AML-193 (cell line): ENCODE measurements at places on chromosomes 3 and 15.

- no peak for DNase-seq
Observed at GRCh38 chr3:15310491-15311370, 21.7 kb downstream of the SH3BP5 start.

GRCh38 chr15:99439524-99439835, 126.3 kb upstream of the MEF2A start:
- DNase-seq, result no peak

GRCh38 chr3:16587047-16587680, 18.1 kb downstream of the DAZL start:
- no peak for DNase-seq

DNA sequence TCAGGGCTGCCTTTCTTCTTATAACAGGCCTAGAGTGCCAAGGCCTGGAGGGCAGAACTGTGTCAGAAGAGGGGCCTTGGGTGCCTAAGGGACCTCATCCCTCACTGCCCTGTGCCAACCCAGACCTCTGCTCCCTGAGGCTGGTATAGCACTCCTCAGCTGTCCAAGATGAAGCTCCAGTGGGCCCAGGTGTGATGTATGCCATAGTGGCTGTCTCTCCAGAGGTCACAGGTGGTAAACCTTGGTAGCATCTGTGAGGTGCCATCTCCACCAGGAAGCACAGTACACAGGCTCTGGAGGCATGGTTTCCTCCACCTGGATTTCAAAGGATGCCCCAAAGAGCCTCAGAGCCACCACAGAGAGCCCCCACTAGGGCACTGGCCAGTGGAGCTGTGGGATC, 12.3 kb upstream of the KLHL40 start:
- DNase-seq, result no peak

- DNase-seq, result peak; percentile 78
Observed at GRCh38 chr3:153829606-153830170, 291.5 kb upstream of the ARHGEF26 start.

DNA sequence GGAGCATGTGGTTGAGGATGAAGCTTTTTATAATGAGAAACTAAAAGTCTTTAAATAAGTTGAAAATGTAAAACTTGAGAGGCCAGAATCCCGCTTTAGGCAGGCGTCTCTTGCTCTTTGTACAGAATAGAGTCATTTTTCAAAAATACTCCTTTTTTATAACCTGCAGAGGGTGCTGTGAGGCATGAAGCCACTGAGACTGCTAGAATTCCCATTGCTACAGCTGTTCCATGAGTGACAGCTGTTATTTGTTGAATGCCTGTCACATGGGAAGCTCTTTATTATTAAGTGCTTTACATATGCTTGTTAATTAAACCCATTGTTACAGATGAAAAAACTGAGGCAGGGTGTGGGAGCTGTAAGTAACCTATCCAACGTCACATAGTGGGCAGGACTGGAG, 18.5 kb downstream of the MINAR1 start:
- no peak for DNase-seq

- DNase-seq, result no peak
Observed at GRCh38 chr3:94162700-94163099, 99.8 kb downstream of the NSUN3 start.

DNA sequence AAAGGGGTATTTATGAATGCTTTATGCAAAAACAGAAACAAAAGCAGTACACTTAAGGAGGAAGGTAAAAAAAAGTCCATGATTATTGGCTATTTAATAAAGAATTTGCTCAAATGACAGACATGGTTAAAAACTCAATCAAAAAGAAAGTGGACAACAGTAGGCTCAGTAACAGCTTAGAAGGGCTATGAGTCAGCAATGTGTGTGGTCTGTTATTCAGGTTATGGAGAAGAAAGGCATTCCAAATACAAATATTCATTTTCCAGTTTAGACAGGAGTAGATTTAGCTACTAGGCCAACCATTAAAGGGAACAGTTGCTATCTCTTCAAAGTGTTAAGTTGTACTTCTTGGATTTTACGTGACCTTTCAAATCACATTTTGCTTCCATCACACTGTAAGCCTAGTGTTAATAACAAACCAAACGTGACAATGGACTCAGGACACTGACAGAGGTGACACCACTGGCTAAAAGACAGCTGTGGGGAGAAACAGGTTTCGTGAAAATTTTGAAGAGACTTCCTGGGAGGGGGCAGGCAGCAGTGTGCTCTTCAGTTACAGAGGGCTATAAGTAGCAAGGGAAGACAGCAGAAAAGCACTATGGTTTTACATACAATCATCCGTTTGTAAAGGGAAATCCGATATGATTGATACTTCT, 41.7 kb upstream of the MYO5C start:
- DNase-seq, result no peak

DNA sequence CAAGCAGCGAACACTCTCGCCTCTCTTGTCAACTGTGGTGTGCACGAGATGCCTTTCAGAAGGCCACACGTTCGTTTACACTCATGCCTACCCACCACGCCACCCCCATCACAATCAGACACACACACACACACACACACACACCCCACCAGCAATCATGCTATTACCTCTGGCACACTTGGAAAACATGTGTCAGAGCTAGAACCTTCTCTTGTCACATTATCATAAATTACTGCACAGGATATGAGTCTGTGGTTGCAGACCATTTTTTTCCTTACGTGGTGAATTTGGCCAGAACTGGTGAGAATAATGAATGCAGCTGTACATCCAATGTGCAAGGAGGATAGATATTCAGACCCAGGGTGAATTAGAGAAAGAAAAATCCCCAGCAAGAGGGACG, 52.4 kb downstream of the TRIM69 start:
- DNase-seq, result no peak

DNA sequence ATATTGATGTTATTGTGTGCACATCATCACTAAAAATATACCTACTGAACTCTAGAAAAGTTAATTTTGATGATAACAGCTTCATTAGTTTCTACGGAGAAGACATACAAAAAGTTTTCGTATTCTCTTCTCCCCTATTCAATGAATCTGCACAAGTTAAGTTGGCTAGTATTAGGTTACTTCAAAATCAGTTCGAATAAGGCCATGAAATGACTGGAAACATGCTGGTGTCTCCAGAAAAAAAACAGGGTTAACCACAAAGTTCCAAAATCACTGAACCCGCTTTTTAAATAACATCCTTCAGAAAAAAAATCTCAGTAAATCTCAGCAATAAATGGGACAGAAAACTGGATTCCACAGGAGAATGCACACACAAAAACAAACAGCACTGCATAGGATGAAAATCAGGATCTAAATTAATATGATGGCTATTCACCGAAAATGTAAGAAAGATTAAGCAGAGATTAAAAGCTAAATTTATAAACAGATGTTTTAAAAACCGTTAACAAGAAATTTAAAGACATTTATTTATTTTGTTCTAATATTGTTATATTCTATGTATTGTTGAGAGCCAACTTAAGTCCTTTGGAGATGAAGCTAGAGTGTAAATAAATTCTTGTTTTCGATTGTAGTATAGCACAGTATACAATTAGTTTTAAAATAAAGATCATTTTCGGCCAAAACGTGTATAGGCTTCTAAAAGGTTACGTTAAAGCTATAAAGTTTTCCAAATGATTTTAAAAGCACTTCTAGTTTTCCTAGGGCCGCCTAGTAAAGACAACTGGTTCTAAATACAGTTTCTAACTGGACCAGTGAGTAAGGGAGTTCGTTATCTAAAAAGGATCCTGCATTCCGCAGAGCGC, 1.0 kb downstream of the IGSF11 start:
- DNase-seq, result no peak

DNA sequence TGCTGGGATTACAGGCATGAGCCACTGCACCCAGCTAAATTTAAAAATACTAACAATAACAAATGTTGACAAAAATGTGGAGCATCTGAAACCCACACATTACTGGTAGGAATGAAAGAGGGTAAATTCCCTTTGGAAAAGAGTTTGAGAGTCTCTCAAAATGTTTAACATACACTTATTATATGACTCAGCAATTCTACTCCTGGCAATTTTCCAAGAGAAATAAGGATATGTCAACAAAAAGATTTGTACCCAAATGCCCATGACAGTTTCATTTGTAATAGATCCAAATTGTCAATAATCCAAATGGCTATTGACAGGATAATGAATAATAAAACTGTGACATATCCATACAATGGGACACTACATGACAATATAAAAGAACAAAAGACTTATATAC, 9.0 kb downstream of the HCLS1 start:
- no peak for DNase-seq

DNA sequence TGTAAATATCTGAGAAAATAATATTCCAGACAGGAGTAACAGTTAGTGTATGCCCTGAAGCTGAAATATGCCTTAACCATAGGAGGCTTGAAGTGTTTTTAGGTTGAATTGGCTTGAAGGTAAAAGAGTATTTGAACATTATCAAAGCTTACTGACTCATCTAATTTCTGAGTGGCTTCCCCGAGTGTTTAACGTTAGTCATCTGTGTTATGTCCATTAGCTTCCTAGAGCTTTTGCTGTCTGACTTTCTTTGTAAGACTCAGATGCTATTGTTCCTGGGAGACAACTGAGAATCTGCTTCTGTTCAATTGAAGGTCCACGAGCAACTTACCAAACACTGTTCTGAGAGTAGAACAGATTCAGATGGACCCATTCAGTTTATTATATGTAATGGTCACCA, 656.8 kb upstream of the NECTIN3 start:
- DNase-seq, result no peak

GRCh38 chr3:178336336-178336735, 199.9 kb upstream of the KCNMB2 start:
- no peak for DNase-seq

- DNase-seq, result no peak
Observed at GRCh38 chr3:13040361-13041074, 32.7 kb downstream of the IQSEC1 start.

DNA sequence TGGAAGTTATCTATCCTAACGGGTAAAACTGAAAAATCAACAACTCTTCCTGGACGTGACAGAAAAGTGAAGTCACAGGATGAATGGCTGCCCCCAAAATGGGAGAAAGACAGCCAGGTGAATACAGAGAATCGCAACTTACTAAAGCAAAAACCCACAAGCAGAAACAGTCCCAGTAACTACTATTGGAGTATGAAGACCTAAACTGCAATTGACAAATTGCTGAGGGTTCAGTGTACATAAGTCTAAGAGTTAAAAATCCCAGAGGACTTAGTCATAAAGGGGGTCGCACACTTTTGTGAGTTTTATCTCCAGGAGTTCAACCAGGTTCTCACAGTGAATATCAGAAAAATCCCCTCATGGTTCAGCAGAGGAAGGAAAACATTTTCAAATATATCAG, 56.8 kb upstream of the IMPG2 start:
- DNase-seq, result no peak

GRCh38 chr15:101538177-101538576, 48.7 kb upstream of the PCSK6 start:
- DNase-seq, result no peak

GRCh38 chr3:151421938-151422337, 37.4 kb upstream of the P2RY12 start:
- DNase-seq, result no peak

GRCh38 chr15:80151148-80151547, 1.7 kb upstream of the FAH start:
- no peak for DNase-seq

DNA sequence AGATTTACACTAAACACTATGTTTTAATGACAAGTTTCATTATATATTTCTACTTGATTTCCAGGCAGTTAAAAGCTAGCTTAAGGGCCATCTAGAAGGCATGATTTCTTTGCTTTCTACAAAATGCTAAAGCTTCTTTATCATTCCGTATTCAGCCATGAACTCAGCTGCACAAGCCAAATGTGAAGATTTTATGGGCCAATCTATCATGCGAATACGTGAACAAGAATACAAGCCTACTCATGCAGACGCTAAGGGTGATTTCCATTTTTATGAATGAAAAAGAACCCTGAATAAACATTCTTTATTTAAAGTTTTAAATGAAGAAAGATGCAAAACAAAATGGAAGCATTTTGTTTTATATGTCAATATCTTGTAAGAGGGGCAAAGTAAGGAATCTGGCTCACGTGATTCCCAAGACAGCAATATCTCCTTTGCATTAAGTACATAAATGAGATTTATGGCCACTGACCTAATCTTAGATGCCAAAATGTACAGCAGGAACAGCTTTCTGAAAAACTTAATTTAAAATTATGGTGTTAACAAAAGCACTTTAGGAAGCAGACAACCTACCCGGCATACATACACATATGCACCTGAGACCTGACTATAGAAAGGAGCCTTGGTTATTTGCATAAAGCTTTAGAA, 215.8 kb downstream of the DPH6 start:
- DNase-seq, result no peak

- no peak for DNase-seq
Observed at GRCh38 chr15:94844538-94845389, 613.4 kb downstream of the MCTP2 start.

- no peak for DNase-seq
Observed at GRCh38 chr3:3038201-3038991, 71.8 kb downstream of the IL5RA start.

- peak; percentile 65 for DNase-seq
Observed at GRCh38 chr3:195906865-195907683, 1.3 kb downstream of the TNK2 start.

DNA sequence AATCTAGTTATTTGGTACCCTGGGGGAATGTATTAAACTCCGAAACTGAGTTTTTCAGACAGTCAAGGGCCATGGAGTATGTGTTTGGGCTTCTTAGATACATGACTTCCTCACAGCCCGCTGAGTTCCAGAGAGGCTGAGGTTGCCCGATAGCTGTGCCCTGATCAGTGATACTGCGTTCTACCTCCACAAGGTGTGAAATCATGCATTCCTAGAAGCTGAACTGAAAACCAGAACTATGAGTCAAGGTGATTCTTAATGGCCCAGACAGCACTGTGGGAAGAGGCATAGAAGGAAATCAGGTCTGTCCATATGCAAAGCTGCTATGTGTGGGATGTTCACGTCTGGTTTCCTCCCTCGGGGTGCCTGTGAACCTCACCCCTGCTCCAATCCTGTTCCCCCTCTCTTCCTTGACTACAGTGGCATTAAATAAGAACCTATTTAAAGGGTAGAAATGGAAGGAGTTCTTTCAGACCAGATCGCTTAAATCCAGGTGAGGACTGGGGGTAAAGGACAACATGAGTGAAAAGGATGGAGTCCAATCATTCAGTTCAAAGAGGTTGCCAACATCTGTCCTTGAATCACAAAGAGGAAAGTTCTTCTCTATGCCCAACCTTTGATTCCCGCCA, 74.3 kb downstream of the MYO1E start:
- no peak for DNase-seq

DNA sequence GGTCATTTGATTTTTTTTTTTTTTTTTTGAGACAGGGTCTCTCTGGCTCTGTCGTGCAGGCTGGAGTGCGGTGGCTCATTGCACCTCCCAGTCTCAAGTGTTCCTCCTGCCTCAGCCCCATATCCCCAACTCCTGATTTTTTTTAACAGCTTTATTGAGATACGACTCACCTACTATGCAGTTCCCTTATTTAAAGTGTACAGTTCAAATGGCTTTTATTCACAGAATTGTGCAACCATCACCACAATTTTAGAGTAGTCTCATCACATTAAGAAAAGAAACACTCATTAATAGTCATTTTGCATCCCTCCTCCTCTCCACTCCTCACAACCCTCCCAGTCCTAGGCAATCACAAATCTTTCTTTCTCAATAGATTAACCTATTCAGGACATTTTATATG, 1.9 kb upstream of the TRA2B start:
- DNase-seq, result peak; percentile 73

- DNase-seq, result peak; percentile 32
Observed at GRCh38 chr15:22974745-22975144, 5.4 kb downstream of the CYFIP1 start.
